ENCODE measurements at places on chromosomes 2 and 18.

GRCh38 chr2:50922506-50922905 is 109.4 kb downstream of the NRXN1 start:
- DNase-seq = no peak

DNA sequence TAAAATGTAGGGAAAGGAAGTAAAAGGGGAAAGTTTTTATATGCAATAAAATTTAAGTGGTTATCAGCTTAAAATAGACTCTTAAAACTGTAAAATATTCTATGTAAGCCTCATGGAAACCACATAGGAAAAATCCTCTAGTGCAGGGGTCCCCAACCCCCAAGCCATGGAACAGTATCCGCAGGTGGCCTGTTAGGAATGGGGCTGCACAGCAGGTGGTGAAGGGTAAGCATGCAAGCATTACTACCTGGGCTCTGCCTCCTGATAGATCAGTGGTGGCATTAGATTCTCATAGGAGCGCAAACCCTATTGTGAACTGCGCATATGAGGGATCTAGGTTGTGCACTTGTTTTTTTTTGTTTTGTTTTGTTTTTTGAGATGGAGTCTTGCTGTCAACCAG is 1409.3 kb upstream of the CDH2 start:
- no peak for DNase-seq

DNA sequence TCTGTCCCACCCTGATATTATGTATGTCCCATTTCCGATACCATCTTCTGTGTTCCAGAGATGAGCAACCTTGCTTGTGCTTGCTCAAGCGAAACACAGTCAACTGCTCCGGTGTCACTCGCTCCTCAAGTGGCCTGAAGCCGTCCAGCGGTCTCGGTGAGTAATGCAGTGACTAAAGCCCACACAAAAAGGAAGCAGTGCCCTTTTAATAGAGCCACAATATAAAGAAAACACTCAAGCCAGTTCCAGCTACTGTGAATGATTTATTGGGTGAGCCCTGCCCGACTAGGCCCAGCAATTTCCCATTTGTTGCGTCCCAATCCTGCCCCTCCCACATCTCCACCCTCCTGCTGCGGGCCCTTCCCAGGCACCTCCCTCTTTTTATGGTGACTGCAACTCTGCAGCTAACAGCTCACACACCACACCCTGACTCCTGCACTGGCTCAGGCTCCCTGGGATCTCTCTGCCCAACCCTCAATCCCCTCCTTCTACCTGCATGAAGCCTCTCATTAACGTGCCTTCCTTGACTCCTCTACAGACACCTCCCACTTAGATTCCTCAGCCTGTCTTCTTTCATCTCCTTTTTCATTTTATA is 44.2 kb upstream of the DSC1 start:
- DNase-seq = no peak

DNA sequence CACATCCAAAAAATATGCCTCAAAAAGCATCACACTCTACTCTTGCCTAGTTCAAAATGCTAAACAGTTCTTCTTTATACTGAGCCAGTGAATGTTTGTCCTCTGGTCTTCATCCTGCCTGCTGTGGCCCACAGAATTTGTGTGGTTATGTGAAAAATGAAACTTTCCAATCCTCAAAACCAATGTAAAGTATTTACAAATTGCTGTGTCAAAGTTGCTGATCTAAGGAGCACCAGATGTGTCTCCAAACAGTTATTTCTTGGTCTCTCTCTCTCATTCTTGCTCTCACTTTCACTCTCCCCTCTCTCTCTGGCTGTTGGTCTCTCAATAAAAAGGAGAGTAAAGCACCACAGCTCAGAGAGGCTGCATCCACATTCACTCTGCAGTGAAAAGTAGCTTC is 23.0 kb downstream of the EPHA4 start:
- no peak for DNase-seq

DNA sequence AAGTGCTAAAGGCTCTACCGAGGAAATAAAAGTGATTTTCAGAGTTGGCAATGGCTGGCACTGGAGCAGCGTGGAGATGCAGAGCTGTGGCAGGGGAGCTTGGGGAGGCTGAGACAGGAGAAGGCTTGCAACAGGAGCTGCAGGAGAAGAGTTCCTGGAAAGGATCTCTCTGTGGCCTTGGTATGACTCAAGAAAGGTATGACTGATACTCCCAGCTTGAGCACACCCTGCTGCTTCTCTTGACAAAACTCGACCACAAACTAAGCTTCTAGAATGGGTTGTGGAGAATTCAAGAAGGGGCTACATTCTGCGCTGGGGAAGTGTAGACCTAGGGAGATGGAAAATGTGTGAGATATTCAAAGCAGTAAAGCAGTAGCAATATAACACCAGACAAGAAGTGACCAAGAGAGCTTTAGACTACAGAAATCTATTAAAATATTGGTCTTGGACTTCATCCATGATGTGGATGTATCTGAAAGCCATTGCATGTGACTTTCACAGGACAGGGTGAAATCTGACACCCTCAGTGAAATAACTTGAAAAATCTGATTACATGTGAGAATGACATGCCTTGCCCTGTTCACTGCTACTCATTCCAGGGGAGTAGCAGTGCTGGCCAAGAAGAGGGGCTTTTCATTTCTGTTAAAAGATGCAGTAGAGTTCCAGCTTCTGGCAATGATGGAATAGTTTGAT is 41.5 kb downstream of the SUCLG1 start:
- no peak for DNase-seq

DNA sequence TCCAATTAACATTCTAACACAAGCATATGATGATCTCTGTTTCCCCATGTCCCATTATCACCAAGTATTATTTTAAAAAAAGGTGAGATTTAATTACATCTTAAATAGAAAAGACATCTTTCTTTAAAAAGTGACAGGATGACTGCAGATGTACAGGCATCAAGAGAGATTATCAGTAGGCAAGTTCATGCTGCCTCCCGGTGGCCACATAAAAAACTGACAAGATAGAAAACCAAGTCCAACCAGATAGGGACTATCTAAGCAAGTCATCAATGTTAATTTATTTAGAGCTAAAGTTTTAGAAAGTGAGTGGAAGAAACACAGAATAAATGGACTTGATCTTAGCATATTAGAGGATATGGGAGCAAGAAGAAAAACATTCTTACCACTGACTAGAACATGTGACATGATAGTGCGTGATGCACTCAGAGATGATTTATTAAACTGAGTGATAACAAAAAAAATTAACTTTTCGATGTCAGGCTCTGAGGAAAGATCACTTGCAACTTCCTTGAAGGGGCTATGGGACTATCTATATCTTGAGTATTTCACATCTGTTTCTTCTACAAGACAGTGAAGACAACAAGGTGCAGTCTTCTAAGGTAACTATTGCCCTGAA is 5.4 kb upstream of the TDRD15 start:
- DNase-seq = no peak

- no peak for DNase-seq
Observed at GRCh38 chr18:37967261-37967660, 401.7 kb upstream of the CELF4 start.

- DNase-seq = no peak
Observed at GRCh38 chr2:85394261-85394681, 15.9 kb downstream of the CAPG start.

GRCh38 chr2:74741629-74742028 is 87.6 kb downstream of the SEMA4F start:
- no peak for DNase-seq

GRCh38 chr2:241110089-241110606 is 8.1 kb upstream of the MTERF4 start:
- no peak for DNase-seq

- no peak for DNase-seq
Observed at GRCh38 chr2:186584053-186584452, 5.8 kb upstream of the ITGAV start.
